ENCODE measurements at places on chromosomes 1 and 21.

GRCh38 chr1:101043776-101044175 lies 18.2 kb upstream of the DPH5 start:
- DNase-seq, result no peak

DNA sequence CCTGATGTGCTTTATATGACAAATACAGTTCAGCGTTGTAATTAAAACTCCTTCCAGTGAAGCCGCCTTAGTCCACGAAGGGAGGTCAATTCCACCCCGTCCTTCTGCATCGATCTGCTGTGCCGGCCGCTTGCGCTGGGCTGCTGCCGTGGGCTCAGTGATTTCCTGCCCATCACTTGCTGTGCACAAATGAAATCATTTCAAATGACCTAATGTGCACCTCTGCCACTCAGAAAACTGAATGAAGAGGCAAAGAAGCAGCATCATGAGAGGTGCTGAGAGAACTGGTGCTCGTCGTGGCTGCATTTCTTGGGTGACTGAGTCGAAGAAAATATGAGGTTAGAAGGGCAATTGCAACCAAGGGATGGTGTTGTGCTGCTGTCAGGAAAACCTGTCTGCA lies 144.3 kb upstream of the SYT6 start:
- no peak for DNase-seq

DNA sequence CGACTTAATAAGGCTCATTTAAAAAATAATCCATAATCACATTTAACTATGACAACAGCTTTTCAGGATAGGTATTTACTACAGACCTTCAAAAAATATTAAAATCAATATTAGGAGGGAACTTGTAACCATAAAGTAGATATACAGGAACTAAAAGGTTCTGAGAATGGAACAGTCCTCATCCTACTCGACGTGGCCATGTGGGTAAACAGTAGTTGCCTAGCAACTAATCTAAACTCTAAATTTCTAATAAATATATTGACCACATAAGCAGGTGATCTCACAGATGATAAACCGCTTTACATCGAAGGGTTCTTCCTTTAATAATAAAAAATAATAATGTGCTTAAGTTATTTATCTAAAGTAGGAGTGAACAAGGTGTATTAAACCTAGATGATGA lies 7.9 kb downstream of the AKT3 start:
- peak; percentile 42 for DNase-seq

- no peak for DNase-seq
Observed at GRCh38 chr1:41514381-41514780, 29.9 kb upstream of the EDN2 start.

GRCh38 chr1:234498448-234499118 lies 19.6 kb upstream of the TARBP1 start:
- peak; percentile 74 for DNase-seq

DNA sequence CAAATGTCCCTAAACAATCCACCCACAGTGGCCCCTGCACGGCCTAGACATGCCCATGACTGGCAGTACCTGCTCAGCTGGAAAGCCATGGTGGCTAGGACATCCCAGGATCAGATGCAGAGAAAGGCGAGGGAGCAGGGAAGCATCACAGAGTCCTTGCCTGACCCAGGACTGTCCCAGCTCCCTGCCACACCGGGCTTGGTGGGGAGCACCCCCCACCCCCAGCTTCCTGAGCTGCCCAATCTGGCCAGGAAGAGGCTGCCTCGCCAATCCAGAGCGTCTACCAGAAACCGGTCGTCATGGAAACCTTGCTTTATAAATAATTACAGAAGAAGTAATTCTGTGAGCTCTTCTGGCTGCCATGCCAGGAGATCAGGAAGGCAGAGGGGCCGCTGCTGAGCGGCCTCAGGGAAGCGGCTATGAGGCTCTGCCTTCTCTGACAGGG lies 34.8 kb downstream of the ACOT7 start:
- DNase-seq, result peak; percentile 81

Data from inflammatory macrophage treated with lipopolysaccharide for 4 hours (primary cell).